ENCODE measurements at places on chromosomes 11 and 22. TPM values are rescaled to one million over a fixed set of nuclear protein-coding genes. Genes with fewer than 3 reads are reported as not detected.

Gene PAX6
- total RNA-seq, result not detected

Gene FXYD2
- total RNA-seq, result not detected

- no peak overlapping the region for H3K4me3 ChIP-seq
- H3K36me3 ChIP-seq, result no peaks in the 10 kb centered on the region
- H3K27ac ChIP-seq, result no peak overlapping the region
- H3K4me1 ChIP-seq, result peaks cover 30% of the 10 kb centered on the region
- H3K27me3 ChIP-seq, result no peaks in the 10 kb centered on the region
Observed at GRCh38 chr11:128302425-128303186, 284.8 kb downstream of the ETS1 start.

Gene ALDH3B1
- total RNA-seq, result 4.7 TPM

Gene CRYBB2
- not detected for total RNA-seq

GRCh38 chr11:17403980-17404759 is 15.7 kb upstream of the KCNJ11 start:
- H3K27ac ChIP-seq, result no peak overlapping the region
- peaks cover 11% of the 10 kb centered on the region for H3K27me3 ChIP-seq
- H3K4me3 ChIP-seq, result no peak overlapping the region
- peaks cover 7% of the 10 kb centered on the region for H3K4me1 ChIP-seq
- H3K36me3 ChIP-seq, result no peaks in the 10 kb centered on the region

DNA sequence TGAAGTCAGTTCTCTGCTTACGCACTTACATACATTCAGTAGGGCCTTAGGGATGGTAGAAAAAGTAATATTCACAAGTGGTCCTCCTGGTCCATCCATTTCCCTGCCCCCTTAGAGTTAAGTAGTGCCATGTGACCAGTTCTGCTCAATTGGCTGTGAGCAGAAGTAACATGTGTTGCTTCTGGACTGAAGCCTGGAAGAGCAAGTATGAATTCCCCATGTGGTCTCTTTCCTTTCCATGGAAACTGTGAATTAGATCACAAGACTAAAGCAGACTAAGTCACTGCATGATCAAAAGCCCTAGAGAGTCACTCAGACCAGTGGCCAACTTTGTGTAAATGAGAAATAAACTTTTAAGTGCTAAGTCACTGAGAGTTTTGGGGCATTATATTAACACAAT is 341.7 kb upstream of the CADM1 start:
- no peak for DNase-seq
- no peak overlapping the region for H3K4me3 ChIP-seq
- H3K27ac ChIP-seq, result no peak overlapping the region
- no peaks in the 10 kb centered on the region for H3K36me3 ChIP-seq
